Head of caudate nucleus (tissue), 42 donors: ENCODE measurements at places on chromosomes 16 and 17.

DNA sequence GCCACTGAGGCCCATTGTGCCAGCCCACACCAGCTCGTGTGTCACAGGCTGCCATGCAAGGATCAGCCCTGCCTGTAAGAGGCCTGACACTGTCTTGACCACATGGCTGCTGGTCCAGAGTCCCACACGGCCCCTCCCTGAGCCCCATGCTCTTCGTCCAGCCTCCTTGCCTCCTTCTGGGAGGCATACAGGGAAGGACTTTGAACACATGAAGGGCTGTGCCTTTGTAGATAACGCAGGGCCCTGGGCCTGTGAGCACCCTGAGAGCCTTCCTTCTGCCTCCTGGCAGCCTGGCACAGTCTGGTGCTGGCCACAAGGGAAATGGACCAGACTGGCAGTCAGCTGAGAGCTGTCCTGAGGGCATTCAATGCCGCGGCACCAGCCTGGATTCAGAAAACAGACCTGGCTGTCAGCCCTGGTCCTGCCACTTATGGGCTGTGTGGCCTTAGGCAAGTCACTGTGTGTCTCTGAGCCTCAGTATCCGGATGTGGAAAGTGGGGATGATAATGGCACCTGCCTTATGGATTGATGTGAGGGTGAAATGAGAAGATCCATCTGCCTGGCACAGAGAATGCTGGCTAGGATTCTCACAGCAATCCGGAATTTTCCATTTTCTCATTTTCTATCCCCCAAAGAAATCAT, 19.2 kb upstream of the SPNS2 start:
- DNase-seq = no peak

DNA sequence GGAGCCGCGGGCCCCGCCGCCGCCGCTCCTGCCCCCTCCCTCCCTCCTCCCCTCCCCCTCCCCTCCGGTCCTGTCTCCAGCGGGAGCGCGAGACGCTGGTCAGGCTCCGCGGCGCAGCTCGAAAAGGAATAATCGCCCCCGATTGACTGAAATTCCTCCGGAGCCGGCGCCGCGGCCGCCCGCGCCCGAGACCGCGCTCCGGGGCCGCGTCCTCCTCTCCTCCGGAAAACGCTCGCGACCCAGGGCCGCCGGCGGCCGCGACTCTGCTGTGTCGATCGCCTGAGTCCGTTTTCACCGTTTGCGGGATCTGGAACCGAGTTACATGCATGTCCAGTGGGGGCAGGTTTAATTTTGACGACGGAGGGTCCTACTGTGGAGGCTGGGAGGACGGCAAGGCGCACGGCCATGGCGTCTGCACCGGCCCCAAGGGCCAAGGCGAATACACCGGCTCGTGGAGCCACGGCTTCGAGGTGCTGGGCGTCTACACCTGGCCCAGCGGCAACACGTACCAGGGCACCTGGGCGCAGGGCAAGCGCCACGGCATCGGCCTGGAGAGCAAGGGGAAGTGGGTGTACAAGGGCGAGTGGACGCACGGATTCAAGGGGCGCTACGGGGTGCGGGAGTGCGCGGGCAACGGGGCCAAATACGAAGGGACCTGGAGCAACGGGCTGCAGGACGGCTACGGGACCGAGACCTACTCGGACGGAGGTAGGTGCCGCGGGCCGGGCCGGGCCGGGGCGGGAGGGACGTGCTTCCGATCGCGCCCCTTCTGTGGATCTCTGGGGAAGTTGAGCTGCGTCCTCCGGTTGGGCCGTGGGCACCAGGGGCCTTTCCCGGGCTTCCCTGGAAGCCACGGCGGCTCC, 744 bp downstream of the JPH3 start:
- DNase-seq = no peak

- no peak for DNase-seq
These were observed 35.8 kb downstream of the HSD17B2 start for GRCh38 chr16:82070656-82071369.

- peak; percentile 22 for DNase-seq
These were observed 88.3 kb downstream of the TMEM132E start for GRCh38 chr17:34667656-34668055.

DNA sequence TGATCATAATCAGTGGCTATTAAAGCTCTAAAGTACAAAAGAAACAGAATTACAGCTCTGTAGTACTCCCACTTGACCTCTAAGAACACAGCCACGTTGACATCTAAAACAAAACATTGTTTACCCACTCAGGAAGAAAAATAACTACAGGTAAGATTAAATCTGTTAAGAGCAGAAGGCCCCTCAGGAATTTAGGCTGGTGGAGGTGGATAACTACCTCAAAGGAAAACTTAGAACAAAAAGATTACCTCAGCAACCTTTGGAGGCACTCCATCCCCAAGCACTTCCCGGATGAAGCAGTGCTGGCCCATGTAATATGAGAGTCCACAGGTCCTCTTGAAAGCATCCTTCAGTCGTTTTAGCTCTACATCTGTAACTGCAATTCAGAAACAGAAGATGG, 46.7 kb downstream of the USP32 start:
- DNase-seq = no peak

GRCh38 chr16:67719778-67720144, 645 bp upstream of the GFOD2 start:
- peak; percentile 47 for DNase-seq

DNA sequence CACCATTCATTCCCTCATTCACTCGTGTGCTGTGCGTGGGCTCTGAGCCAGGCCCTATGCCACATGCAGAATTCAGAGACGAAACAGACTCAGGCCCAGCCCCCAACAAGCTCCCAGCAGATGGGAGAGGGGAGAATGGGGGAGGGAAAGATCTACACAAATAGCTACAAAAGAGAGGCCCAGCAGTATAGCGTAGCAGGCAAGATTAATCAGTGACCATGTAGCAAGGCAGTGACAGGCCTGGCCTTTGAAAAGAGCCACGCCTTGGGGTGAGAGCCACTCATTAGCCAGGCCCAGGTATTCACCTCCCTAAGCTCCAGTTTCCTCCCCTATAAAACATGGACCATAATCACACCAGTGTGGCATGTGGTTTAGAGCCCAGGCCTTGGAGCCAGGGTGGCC, 16.4 kb upstream of the KRT19 start:
- DNase-seq = no peak
